ENCODE measurements at places on chromosomes 3 and 15.

DNA sequence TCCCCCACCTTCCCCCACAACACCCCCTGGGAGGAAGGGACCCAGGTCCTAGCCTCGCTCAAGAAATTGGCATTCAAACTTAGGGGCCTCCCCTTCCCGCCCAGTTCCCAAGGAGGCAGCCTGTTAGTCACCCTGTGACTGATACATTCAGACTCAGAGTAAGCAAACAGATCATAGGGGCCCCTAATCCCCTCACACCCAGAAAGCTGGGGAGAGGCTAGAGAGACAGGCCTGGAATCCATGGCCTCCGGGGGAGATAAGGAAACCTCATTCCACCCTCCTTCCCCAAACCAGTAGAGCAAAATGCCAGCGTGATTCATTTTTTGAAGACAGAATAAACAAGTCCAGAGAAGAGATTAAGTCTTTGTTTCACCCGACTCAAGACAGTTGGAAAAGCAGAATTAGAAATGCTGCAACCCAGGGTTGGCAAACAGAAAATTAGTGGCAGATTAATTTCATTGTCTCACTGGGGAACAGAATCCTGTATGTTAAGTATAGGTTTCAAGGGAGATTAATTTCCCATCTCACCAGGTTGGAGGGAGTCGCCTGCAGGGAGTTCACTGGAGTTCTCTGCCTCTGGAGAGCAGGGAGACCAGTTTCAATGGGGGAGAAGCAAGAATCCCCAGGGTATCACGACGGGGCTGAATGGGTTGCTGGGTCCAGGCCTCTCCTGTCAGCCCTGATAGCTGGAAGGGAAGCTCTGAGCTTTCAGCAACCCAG lies 268.3 kb downstream of the UACA start:
- peak; percentile 92 for DNase-seq

DNA sequence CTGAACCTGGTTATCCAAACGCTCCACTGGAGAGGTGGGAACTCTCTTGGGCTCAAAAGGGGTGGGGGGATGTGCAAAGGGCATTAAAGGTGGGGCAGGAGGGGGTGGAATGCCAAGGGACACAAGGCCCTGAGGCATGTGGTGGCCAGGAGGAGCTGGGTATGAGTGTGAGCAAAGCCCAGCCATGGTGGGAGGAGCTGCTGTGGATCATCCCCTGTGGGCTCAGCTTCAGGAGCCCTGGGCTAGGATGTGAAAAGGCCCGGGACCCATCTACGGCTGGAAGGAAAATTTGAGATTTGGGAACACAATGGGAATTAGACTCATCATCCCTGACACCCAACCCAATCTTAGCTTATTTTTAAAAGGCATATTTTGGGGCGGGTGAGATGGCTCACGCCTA lies 33.3 kb downstream of the MGLL start:
- no peak for DNase-seq

DNA sequence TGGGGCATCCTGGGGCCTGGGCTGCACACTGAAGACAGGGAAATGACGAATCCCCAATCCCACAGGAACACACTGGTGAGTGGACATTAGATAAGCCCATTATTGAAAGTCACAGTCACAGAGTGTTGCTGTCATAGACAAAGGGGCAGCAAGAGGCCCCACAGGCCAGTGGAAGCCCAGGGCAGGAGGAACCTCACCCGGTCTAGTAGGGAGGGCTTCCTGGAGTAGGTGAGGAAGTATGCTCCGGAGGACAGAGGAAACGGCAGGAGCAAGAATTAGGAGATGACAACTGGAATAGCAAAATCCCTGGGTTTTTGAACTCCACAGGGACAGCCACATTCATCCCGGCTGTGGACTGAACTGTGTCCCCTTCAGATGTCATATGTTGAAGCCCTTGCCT lies 101.2 kb downstream of the TPRA1 start:
- no peak for DNase-seq

GRCh38 chr3:189099031-189099471 lies 72.7 kb upstream of the TPRG1 start:
- peak; percentile 79 for DNase-seq

- DNase-seq: no peak
These were observed 33.1 kb upstream of the UBE2Q2 start for GRCh38 chr15:75809986-75810750.

GRCh38 chr3:52250122-52250521 lies 4.6 kb downstream of the PPM1M start:
- DNase-seq: no peak

- no peak for DNase-seq
These were observed 456.6 kb downstream of the MECOM start for GRCh38 chr3:169206828-169207488.

Data from stromal cell of bone marrow (primary cell).